ENCODE measurements at places on chromosomes 4 and X.

DNA sequence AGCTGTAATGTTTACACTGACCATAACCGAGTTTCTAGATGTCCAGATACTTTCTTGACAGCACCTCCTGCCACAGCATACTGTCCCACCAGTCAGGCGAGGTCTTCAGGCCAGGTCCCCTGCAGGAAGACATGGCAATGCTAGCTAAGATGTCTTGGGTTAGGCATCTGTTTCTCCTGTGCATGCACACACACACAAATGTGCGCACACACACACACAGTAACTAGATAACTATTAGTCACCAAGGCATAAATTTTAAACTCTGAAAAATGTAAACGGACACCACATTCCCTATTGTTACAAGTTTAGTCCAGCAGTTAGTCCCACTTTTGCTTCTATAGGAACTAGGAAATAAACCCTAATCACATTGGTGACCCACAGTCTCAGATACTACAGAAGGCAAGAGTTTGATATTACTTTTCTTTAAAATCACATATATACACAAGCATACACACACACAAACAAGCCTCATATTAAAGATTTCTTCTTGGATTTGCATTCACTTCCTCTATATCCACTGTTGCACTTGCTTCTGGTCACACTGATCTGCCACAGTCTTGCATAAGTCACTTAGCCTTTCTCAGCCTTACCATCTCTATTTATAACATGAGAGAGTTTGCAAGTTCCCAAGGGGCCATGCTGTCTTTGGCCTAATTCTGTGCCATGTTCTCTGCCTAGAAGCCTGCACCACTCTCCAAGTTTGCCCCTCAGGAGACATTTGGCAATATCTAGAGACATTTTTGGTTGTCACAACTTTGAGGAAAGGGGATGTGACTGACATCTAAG, 32.2 kb downstream of the IL21 start:
- DNase-seq: no peak

DNA sequence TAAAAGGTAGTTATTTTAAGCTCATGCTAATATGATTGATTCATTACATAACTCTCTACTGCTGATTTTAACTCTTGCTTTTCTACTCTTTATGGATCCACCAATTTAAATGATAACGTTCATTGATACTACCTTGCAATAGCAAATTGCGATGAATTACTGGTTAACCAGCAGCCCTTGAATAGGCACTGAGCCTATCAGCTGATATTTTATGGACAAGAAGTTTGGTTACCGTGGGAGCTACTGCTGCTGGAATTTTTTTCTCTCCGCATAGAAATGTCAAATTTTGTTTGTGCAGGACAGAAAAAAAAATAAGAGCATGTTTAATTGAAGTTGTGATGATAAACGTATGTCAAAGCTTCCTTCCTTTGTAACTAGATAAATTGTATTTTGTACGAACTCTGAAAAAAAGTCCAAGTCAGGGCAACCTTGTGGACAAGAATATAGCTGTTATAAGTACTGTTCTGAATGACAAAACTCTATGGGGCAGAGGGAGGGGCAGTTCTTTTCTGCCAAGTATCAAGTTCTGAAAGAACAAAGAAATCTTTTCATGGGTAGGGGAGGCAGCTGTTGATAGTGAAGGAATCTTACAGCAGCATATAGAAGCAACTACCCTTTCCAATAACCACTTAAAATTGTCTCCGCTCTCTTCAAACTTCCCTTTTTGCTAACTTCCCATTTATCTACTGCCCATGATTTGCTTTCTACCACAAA, 434.9 kb upstream of the PABPC4L start:
- DNase-seq: no peak

- no peak for DNase-seq
Observed at GRCh38 chr4:75289914-75290582, 224.2 kb downstream of the RCHY1 start.

- DNase-seq: no peak
Observed at GRCh38 chrX:50874876-50875275, 35.7 kb upstream of the BMP15 start.

- DNase-seq: no peak
Observed at GRCh38 chr4:74997948-74998729, 65.2 kb downstream of the PARM1 start.

DNA sequence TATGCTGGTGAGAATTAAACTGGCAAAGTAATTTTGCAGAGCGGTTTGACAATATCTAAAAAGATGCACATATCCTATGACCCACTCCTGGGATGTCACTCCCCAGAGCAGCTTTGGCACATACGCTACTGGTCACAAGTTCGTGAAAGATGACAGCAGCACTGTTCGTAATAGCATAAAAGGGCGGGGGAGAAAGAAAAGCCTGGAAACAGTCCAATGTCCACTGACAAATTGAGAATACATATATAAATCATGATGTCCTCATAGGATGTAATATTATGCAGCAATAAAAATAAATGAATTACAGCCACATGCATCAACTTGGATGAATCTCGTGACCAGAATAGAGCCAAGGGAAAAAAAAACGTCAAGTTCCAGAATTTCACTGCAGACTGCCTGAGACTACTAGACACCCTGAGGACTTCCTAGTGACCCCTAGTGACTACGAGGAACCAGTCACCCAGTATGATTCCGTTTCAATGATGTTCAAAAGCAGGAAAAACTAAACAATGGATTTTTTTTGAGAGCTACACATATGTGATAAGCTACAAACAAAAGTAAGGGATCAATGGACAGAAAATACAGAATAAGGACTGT, 1.8 kb downstream of the PCSK1N start:
- no peak for DNase-seq

DNA sequence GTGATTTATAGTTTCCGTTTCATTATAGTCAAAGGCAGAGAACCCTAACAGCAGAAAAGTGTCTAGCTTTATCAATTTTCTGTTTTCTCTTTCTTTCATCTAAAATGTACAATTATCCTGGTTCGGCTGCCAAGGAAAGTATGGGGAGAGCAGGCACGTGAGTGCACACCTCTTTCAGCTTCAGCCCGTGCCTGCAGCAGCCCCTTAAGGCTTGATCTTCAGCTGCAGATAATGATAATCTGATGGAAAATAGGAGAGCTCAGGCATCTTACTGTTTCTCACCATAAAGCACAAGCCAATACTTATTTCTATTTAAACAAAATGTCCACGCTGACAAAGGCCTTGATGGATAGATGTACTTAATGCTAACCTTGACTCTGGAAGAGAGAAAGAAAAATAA, 334.4 kb downstream of the UNC5C start:
- DNase-seq: no peak

DNA sequence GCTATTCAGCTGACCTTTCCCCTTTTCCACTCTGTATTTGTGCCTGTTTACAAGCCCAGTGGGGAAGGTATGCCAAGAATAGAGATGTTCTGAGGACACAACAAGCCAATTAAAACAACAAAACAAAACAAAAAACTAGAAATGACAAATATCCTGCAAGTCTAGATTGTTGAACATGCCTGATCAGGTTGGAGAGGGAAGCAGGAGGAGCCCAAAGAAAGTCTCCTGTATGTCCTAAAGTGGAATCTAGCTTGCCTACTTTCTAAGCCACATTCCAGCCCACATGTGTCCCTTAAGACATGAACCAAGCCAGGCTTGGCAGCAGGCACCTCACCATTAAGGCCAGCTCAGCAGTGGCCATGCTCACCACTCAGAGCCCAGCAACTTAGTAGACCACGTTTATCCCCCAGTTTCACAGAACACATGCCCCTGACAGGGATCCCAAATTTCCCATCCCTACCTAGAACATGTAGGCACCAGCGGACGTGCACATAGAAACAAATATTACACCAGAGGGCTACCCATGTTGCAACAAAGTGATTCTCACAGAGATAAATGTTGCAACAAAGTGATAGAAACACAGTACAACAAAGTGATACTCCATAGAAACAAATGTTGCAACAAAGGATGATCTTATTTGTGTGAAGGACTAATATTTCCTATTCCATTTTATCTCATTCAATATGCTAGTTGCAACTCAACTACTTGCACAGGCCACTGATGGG, 48.3 kb downstream of the CD99L2 start:
- DNase-seq: no peak

GRCh38 chr4:93334003-93334402, 494.6 kb upstream of the ATOH1 start:
- DNase-seq: no peak

DNA sequence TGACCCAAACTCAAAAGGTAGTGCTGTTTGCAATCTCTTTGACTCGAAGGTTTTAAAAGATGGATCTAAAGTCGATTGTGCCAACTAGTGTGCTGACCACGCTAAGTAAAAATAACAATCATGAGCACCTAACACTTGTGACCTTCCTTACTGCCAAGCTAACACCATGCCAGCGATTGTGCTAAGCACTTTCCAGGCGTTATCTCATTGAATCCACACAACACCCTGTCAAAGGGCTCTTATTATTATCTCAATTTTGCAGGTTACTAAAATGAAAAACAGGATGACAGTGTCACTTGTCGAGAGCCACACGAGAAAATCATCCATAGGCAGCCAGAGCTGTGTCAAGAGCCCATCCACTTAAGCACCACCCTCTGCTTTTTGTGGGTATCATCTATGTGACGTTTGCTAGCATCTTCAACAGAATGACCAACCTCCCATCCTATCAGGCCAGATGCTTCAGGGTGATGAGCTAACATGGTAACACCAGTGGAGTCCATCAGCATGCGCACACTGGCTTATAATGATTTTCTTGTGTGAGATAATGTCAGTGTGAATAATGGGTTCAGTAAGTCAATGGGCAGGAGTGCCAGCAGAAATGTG, 893 bp upstream of the GAB3 start:
- DNase-seq: no peak

GRCh38 chrX:8067754-8068462, 103.2 kb downstream of the VCX2 start:
- no peak for DNase-seq

DNA sequence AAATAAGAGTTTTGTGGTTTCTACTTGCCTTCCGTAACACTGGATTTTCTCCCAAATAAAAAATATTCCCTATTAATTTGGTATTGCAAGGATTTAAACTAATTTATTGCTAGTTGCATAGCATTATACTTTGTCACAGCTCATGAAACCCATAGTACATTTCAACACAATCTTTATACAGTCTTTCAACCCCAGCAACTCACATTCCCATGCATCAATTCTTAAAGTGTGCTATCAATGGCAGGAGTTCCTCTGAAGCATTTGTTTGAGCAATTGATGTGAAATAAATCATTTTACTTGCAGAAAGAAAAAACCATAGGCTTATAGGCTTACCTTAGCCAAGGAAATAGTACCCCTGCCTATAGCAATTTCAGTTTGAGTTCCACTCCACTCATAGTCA, 251.9 kb downstream of the PAPSS1 start:
- DNase-seq: no peak

GRCh38 chrX:110425222-110426154, 66.8 kb downstream of the RTL9 start:
- DNase-seq: no peak

- peak; percentile 44 for DNase-seq
Observed at GRCh38 chrX:102154900-102155805, 624 bp downstream of the BEX5 start.

DNA sequence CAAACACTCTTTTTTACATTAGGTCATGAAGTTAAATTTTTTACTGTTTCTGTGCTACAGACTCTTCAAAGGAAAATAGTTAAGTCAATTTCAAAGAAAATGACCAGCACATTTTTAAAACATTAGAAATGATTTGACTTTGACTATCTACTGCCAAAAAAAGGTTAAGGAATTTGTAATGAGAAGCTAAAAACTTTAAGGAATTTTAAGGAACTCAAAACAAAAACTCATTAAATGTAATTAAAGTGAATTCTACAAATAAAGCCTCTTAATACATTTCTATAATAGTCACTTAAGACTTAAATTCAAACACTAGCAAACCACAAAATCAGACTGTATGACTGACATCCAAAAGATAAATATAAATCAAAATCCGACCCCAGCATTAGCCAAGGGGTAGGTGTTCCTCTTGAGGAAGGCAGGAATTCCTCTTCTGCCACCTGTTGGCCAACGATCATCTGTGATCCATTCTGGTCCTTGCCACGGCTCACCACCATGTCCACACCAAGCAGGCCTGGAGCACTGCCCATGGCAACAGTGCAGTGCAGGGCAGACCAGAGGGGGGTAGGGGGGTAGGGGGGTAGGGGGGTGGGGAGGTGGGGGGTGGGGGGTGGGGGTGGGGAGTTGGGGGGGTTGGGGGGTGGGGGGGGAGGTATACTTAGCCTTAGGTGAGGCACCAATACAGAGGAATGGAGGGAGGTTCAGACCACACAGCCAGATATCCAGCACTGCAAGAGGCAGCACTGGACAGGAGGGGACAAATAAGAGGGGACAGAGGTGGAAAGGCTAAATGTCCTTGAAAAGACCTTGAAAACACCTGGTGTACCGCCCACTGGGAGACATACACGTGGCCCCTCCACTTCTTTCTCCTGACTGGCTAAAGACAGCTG, 287.4 kb downstream of the CHIC1 start:
- no peak for DNase-seq

DNA sequence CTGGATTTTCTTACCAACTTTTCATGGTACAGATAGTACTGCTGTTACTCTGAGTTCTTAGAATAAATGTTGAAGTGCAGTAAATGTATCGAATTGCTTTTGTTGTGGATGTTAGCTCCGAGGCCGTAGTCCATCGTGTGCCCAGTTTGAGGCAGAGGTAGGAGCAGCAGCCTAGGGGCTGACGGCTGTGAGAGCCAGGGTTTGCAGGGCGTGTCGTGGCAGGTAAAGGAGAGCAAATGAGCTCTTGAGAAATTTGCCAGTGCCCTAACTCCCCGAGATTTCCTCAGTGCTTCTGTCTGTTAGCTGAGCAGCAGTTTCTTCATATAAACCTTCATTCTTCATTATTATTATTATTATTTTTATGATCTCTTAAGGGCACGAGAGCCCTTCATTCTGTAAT, 21.6 kb downstream of the PRIMPOL start:
- no peak for DNase-seq

DNA sequence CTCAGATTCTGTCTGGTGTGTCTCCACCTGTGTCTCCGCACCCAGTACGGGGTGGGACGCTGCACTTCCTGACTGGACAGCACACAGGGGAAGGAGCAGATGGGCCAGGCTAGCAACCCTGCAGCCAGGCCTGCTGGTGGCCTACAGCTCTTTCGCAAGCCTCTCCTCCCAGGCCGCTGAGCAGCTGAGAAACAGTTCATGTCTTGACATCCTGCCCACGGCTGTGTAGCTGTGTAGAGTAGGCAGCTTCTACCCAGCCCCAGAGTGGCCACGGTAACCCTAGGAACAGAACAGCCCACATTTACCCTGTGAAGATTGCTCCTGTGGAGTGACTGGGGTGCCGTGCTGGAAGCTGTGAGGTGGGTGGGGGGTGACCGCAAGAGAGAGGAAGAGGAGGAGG, 38.9 kb downstream of the CCNQ start:
- no peak for DNase-seq

- DNase-seq: peak; percentile 4
Observed at GRCh38 chr4:145482209-145483037, 770 bp downstream of the SMAD1 start.

Data from CD8-positive, alpha-beta T cell (primary cell).